ENCODE measurements at places on chromosomes 5 and 9. TPM values are rescaled to one million over a fixed set of nuclear protein-coding genes. Genes with fewer than 3 reads are reported as not detected.

DNA sequence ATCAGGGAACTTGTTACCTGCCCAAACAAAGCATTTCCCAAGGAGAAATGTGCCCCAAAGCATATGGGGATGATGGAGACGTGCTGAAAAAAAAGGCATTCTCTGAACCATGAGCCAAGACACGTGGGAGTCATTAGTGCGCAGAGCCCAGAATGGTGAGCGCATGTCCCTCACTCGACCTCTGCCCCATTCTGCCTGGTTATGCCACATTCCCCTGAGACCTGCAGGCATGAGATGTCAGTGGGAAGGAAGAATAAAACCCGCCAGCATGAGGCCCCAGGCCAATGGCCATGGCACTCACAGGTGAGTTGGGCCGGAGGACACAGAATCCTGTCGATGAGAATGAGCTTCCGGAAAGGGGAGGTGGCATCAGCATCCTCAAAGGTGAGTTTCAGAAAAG lies 228.9 kb downstream of the CDK5RAP2 start:
- DNase-seq, result no peak

GRCh38 chr5:56479696-56480077 lies 246.6 kb upstream of the ANKRD55 start:
- no peak for DNase-seq

- no peak for DNase-seq
These were observed 56.6 kb downstream of the IARS1 start for GRCh38 chr9:92236915-92237314.

DNA sequence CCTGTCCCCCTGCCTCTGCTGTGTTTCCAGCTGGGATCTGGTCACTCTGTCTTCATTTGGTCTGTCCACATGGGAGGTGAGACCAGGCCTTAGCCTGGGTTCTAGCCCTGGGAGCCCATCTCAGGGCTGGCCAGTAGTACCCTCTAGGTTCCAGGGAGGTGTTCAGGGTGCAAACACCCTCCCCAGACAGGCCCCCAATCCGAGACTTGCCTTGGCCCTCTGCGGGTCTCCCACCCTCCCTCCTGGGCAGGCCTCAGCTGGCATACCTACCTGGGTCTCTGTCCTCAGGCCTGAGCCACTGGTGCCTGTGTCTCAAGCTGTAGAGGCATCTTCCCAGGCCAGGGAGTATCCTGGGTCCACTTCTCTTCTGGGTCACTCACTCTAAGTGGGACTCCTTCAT lies 925 bp upstream of the SAPCD2 start:
- DNase-seq, result no peak

- DNase-seq, result no peak
These were observed 119.8 kb downstream of the LPAR1 start for GRCh38 chr9:110918316-110919049.

KIF24 gene
- 1.2 TPM for total RNA-seq

CCNJL gene
- 21.9 TPM for total RNA-seq

KLHL9 gene
- 26.8 TPM for total RNA-seq
